ENCODE measurements at places on chromosomes 2 and 18.

DNA sequence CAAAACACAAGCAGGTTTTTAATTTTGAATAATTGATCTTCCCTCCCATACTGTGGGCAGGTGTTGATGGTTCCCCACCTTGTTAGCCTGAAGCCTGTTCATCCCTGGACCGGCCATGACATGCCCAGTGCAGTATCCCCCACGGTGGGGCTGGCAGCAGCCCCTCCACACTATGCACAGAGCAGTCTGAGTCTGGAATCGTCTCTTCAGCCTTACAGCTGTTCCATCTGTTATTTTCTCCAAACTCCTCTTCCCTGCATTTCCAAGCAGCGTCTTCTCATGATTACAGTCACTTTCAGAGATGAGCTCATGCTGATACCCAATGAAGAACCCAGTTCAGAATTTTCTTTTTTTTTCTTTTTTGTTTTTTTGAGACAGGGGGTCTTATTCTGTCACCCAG, 68.2 kb downstream of the ADI1 start:
- DNase-seq: no peak

GRCh38 chr18:22340331-22340730, 77.4 kb downstream of the CTAGE1 start:
- no peak for DNase-seq

- no peak for DNase-seq
Observed at GRCh38 chr18:41993151-41993550, 38.1 kb downstream of the PIK3C3 start.

- no peak for DNase-seq
Observed at GRCh38 chr2:79223539-79223938, 64.0 kb upstream of the REG3A start.

GRCh38 chr2:96111823-96112500, 4.4 kb downstream of the ADRA2B start:
- DNase-seq: no peak

- no peak for DNase-seq
Observed at GRCh38 chr2:191821078-191821477, 25.8 kb downstream of the CAVIN2 start.

GRCh38 chr2:38386377-38386776, 9.3 kb upstream of the ATL2 start:
- DNase-seq: no peak

DNA sequence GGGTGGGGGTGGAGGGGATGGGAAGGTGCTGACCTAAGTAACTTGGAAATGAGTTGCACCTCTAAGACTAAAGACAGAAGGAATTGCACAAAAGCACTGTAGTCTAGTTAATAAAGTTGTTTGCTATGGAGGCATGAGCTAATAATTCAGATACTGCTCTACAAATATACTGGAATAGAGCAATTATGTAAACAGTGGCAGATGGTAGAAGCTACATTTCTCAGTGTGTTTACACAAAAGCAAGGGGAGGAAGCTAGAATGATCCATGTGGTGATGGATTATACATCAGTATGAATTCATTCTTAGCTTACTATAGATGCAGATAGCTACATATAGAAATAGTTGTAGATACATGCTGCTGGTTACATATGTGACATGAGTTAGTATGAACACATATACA, 27.6 kb upstream of the UBE2F start:
- no peak for DNase-seq

DNA sequence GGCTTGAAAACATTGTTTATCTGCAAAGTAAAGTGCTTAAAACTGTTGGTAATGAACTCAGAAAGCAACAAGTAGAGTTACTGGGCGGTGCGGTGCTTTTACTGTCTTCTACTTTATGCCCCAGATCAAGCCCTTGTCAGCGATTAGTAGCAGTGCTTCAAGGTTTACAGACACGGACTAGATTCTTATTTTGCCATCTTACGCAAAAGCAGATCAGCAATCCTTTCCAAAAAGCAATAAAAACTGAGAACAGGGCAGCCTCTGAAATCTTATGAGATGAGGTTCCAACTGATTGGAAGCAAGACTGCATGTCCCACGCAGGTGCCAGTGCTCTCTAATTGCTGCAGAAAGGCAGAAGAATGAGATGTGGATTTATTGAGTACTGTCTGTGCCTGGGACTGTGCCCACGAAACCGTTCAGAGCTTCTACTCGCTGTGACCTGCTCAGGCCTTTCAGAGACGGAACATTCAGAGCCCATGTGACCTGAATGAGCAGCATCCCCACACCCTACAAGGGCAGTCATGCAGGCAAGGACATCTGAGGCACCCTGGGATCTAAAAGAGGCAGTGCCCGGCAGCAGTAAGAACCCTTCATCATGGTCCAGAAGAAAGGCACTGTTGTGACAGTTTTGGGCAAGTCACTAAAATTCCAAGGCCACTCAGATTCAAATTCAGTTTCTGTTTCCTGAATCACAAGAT, 15.7 kb downstream of the COL4A3 start:
- DNase-seq: no peak

GRCh38 chr2:106053116-106053515, 141.0 kb downstream of the UXS1 start:
- no peak for DNase-seq

- no peak for DNase-seq
Observed at GRCh38 chr2:229137639-229138038, 133.4 kb downstream of the PID1 start.

DNA sequence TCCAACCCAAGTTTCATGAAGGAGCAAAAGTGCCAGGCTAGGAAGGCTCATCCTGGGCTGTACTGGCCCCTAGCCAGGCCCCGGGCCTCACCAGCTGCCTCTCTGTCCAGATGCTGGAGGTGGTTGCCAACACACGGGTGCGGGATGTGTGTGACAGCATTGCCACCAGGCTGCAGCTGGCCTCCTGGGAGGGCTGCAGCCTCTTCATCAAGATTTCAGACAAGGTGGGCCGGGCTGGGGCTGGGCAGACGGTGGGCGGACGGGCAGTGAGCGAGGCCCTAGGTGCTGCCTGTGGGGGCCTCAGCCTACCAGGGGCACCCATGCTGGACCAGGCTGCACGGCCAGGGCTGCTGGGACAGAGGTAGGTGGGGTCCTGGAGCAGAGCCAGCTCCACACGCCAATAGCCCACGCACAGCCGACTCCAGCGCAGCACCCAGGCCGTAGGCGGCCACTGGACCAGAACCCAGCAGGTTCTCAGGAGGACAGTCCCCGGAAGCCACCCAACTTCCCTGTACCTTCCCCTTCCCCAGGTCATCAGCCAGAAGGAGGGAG, 11.8 kb upstream of the GPR17 start:
- DNase-seq: no peak

DNA sequence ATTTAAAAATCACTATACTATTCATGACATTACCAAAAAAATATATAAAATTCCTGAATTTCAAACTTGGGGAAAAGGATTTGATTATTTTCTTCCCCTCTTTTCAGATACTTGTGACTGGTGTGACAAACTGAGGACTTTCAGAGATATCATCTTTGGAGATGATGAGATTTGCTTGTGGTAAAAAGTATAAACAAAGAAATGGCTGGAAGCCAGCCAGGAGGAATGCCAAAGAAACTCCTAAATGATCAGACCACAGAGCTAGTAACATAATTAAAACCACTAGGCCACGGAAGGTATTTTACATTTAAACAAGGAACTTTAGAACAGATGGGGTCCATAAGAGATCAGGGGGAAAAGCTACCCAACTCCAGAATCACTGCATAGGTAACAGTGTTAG, 58.7 kb downstream of the PIGN start:
- DNase-seq: no peak

DNA sequence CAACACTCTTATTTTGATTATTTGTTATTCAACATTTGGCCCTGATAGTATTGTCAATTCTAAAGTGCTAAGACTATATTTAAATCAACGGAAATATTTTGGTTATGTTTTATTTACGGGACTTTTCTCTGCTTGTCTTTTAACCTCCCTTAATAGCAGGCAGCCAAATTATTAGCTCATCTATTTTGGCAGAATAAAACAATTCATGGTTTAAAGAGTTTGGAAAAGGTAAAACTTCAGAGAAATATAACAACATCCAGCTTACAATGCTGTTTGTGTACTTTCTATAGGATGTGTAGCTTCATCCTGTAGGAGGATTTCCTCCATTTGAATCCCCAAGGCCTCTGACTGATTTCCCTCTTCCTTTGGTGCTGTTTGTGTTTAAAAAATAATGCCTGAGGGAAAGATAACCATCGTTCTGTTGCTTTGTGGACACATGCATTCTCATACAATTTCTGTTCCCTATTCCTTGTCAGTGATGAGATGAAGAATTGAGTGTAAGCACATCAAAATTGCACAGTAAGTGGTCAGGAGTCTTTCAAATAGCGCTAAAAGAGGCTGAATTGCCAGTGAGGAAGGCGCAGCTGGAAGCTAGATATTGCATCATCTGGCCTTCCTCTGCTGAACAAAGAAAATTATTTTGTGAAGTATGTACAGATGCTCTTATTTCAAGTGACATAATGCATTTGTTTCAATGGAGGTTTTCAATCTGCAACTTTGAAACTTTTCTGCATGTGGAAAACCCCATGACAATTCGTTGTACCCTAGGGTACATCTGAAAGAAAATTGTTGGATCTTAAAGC, 80.3 kb downstream of the CD28 start:
- no peak for DNase-seq

DNA sequence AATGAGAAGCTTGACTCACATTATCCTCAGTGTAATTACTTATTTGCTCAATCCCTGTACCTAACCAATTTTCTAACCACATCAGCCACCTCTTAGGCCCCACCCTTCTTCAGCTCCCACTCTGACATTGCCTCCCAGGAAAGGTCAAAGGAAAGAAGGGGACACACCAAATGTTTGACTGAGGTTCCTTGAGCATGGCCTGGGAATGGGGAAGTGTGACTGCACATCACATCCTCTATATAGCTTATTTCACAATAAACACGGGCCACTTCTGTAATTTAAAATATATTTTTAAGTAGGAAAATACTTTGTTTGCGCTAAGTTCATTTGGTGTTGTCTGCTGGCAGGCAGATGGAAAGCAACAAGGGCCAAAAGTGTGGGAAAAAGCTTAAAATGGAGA, 3.0 kb upstream of the FIGLA start:
- no peak for DNase-seq

GRCh38 chr2:100625717-100626116, 62.9 kb downstream of the PDCL3 start:
- DNase-seq: no peak

DNA sequence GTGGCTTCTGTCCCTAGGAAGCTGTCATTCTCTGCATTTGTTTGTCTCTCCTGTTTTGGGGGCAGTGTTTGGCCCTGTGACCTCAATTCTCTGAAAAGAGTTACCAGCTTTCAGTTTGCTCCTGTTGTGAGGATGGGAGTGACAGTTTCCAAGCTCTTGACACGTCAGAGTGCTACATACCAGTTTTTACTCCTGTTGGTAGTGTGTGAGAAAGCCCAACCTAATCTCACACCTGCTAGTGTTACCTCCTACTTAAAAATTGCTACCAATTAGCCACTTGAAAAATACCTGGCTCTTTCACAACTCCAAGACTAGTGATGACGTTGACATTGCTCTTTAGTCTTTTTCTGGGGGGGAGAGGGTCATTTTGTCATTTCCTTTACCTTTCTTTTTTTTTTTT, 14.1 kb downstream of the SKA1 start:
- DNase-seq: no peak

DNA sequence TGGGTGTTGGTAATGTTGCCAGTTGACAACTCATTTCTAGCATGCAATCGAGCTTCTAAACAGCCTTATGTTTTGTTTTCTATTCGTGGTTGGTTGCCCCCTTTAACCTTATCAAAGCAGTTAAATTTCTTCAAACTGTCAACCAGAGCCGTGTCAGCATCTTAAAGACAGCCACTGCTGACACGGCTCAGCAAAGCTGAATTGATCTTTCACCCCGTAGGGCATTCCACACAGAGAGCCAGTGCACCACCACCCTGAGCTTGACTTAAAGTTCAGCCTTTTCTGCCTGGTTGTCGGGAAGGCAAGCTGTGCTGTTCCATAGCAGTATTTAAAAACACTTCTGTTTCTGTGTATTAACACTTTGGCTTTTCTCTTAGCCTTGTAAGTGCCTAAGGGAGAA, 355.0 kb upstream of the CHST9 start:
- DNase-seq: no peak

GRCh38 chr2:85132397-85132796, 795 bp upstream of the TCF7L1 start:
- no peak for DNase-seq

GRCh38 chr18:47413327-47413726, 161.9 kb upstream of the SKOR2 start:
- DNase-seq: no peak

DNA sequence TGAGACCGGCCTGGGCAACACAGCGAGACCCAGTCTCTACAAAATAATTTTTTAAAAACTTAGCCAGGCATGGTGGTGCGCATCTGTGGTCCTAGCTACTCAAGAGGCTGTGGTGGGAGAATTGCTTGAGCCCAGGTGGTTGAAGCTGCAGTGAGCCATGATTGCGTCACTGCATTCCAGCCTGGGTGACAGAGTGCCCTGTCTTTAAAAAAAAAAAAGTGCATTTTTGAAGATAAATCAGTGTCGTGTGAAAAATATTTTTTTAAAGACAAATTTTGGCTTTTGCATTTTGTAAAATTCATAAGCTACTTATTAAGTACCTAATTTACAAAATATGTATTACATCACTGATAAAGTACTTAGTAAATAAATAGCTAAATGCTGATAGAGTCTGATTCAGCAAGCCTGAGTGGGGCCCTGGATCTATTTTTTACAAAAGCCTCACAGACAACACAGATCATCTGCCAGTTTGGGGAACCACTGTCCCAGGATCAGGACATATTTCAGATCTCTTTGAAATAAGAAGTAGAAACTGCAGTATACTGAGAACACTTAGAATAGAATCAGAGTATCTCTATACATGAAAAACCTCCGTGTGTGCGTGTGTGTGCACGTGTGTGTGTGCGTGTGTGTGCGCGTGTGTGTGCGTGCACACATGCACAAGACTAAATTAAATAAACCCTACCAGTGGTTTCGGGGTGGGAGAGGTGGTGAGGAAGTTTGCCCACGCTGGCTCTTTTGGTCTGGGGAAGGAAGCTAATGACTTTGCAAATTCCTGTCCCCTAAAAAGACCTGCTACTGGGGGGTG, 61.6 kb downstream of the AAK1 start:
- DNase-seq: no peak

DNA sequence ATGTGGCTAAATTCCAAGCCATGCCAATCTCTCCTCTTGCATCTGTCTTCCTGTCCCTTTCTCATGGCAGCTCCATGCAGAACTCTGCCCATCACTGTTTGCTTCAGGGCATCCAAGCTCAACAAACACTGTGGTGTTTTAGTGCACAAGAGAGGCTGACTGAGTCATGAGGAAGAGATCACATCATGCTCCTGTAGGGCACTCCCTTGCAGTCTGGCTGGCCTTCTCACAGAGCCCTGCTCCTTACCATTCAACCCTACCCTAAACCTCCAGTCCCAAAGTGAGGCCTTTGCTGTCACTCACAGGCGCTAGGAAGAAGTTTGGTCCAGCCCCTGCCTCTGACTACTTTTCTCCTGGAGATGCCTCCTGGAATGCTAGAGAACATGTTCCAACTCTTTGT, 194.0 kb downstream of the LRATD1 start:
- DNase-seq: no peak
